Left kidney (tissue), 8 donors: ENCODE measurements at places on chromosomes 1 and 21. TPM values are rescaled to one million over a fixed set of nuclear protein-coding genes. Genes with fewer than 3 reads are reported as not detected.

GRCh38 chr1:32743380-32744070 lies 41.0 kb upstream of the SYNC start:
- DNase-seq = no peak

GRCh38 chr1:162663589-162664106 lies 31.4 kb downstream of the DDR2 start:
- no peak for DNase-seq

DNA sequence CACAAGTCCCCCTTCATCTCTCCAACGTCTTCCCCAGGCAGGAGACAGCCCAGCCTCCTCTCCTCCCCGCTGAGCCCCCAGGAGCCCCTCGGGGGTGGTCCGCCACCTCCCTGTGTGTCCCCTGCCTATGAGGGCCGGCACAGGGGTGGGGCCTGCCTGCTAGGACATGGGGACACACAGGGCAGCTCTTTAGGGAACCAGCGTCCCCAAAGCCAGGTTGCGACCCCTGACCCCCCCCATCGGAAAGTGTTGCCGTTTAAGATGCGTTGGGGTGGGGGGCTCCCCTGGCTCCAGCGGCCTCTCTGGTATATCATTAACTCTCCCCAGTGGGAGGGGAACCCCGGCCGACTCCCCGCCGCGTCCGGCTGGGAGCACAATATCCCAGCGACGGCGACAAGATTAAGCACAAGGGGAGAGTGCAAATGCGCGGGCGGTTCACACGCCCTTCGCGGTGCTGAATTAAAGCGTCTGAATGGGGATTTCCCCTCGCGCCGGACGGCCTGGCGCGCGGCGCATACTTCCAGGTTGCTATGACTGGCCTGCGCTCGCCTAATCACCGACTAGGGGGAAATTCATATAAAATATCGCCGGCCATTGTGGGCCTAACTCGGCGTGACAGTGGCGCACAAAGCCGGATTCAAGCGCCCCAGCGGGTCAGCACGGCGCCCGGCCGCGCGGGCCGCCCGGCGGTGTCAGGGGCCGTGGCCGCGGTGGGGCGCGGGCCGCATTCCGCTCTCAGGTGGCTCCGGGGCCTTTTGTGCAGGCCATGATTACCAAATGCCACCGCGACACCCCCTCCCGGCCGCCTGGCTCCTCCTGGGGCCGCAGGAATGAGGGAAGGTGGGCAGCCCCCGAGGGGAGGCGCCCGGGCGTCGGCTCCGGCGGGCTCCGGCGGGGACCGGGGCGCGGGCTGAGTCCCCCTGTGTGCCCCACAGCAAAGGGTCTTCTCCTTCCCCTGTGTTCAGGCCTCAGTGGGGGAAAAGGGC lies 30.9 kb downstream of the WNT3A start:
- peak; percentile 36 for DNase-seq

- no peak for DNase-seq
Measured at GRCh38 chr1:200079232-200079940, 51.9 kb downstream of the NR5A2 start.

DNA sequence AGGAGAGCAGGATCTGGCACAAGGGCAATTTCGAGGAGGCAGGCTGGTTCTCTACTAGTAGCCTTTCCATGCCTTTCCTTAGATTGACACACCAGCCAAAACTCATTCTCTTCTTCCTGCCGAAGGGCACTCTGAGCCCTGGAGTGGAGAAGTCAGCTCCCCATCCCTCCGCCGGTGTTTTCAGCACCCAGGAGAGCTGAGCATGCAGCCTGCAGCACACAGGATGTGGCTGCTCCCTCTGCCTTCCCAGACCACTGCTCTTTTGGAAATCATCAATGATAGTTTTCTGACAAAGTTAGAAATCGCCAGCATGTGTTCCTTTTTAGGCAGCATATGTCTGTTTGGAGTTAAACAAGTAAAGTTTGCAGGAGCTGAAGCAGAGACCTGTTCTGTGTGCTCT lies 11.7 kb downstream of the RNU5D-1 start:
- no peak for DNase-seq

DNA sequence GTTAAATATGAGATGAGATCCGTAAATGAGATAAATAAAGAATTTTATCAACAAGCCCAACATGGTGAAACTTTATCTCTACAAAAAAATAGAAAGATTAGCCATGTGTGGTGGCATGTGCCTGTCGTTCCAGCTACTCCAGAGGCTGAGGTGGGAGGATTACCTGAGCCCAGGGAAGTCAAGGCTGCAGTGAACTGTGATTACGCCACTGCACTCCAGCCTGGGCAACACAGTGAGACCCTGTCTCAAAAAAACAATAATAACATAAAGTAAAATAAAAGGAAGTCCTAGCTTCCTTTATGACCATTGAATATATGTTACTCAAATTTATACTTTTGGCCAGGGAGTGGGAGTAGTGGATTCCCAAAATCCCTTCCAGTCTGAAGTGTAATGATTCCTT lies 48.7 kb upstream of the TEKT2 start:
- DNase-seq = no peak

DNA sequence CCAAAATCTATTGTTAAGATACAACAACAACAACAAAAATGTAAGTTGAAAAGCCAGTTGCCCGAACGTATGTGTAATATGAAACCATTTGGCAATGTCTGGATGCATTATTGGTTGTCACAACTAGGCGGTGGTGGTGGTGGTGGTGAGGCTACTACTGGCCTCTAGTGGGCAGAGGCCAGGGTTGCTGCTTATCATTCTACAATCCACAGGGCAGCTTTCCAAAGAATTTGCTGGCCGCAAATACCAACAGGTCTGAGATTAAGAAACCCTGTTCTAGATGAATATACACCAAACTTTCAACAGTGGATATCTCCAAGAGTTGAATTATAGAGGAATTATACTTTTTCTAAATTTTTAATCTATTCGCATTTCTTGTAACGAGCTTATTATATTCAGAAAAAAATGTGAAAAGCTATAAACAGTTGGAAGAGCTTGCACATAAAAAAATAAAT lies 26.8 kb upstream of the ZNF697 start:
- DNase-seq = no peak

Gene LRRC3
- 4.6 TPM for polyA plus RNA-seq

Gene AMIGO1
- polyA plus RNA-seq = 6.2 TPM

DNA sequence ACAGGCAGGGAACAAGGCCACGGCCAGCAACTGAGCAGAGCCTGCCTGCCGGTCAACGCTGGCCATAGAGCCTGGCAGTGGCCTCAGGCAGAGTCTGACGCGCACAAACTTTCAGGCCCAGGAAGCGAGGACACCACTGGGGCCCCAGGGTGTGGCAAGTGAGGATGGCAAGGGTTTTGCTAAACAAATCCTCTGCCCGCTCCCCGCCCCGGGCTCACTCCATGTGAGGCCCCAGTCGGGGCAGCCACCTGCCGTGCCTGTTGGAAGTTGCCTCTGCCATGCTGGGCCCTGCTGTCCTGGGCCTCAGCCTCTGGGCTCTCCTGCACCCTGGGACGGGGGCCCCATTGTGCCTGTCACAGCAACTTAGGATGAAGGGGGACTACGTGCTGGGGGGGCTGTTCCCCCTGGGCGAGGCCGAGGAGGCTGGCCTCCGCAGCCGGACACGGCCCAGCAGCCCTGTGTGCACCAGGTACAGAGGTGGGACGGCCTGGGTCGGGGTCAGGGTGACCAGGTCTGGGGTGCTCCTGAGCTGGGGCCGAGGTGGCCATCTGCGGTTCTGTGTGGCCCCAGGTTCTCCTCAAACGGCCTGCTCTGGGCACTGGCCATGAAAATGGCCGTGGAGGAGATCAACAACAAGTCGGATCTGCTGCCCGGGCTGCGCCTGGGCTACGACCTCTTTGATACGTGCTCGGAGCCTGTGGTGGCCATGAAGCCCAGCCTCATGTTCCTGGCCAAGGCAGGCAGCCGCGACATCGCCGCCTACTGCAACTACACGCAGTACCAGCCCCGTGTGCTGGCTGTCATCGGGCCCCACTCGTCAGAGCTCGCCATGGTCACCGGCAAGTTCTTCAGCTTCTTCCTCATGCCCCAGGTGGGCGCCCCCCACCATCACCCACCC lies at the start of gene TAS1R3:
TSS of gene TAS1R3 (plus strand) at position 213 of the 898 bp plus-strand sequence. CDS start at position 279, 66 bp downstream.
- no peak for DNase-seq

Gene ZNF683
- polyA plus RNA-seq = not detected

DNA sequence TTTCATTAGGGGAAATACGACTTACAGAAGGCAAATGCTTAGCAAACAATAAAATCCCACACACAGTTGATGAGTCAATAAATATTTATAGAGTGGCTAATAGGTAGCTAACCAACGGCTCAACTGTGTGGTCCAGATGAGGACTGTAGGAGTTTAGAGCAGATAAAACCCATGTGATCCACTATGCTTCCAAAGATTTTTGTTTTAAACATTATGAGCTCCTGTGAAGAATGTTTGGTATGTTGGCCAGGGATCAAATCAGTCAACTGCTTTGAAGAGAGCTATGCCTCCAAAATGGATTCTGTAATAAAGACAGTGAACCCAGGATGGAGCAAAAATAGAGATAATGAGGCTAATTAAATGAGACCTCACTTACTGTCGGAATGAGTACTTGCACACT lies 72.3 kb upstream of the COL11A1 start:
- DNase-seq = no peak

Gene LCE6A
- not detected for polyA plus RNA-seq

DNA sequence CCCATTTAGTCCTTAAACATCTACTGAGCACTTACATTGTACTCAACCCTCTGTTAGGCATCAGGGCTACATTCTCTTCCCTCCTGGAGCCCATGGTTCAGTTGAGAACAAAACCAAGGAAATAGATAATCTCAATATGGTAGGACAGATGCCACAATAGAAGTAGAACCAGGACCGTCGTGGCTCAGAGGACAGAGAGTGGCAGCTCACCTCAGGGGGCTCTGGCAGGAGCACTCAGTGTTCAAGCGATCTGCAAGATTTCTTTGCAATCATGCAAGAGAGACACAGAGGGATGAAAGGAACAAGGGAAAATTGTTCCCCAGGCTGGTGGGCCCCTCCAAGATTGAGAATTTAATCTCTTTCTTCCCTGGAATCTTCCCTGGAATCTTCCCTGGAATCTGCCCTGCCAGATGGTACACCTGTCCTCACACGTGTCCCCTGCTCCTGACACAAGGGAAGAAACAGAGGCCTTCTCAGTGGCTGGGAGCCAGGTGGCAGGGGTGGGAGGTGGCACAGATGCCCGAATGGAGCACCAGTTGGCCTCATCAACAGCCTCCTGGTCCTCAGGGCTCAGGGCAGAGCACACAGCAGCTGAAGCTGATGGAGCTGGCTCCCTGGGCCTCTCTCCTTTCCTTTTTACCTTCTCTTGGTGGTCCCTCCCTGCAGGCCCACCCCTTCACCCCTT lies 135.4 kb downstream of the PLXNA2 start:
- no peak for DNase-seq

Gene GPA33
- polyA plus RNA-seq = 1.1 TPM
